ENCODE measurements at places on chromosomes 5 and 9. TPM values are rescaled to one million over a fixed set of nuclear protein-coding genes. Genes with fewer than 3 reads are reported as not detected.

Gene AHRR
- 4.8 TPM for total RNA-seq

Gene CCDC192
- total RNA-seq = not detected

Gene ZNF462
- 3.6 TPM for total RNA-seq

Gene SLC25A2
- total RNA-seq = not detected

Gene HEMGN
- total RNA-seq = not detected

Gene SPINK6
- total RNA-seq = 0.75 TPM

Gene C9
- total RNA-seq = not detected

Gene SLC26A2
- 46.0 TPM for total RNA-seq

Gene PDE6A
- total RNA-seq = 0.22 TPM

Gene FOXD4
- 0.13 TPM for total RNA-seq

Gene GLDC
- total RNA-seq = 10.7 TPM

Gene ANKRD34B
- 0.03 TPM for total RNA-seq

Gene SPATA31D4
- not detected for total RNA-seq

Gene NMUR2
- 0.08 TPM for total RNA-seq

Gene PCDHGB1
- total RNA-seq = 1.9 TPM

Gene ABO
- not detected for total RNA-seq

Gene PCA3
- total RNA-seq = not detected

Gene SOHLH1
- total RNA-seq = 0.05 TPM

Gene ZNF622
- 70.6 TPM for total RNA-seq

Gene CCDC180
- 0.58 TPM for total RNA-seq

Gene TMEM232
- total RNA-seq = 0.10 TPM

Gene NTNG2
- total RNA-seq = 1.2 TPM

Gene CEL
- 0.52 TPM for total RNA-seq

Gene GABRA1
- total RNA-seq = not detected

Gene DRD1
- total RNA-seq = 0.05 TPM

Gene MBLAC2
- total RNA-seq = 2.9 TPM

Gene SCGB3A2
- not detected for total RNA-seq

Gene MYO10
- 33.4 TPM for total RNA-seq

Gene BTF3
- total RNA-seq = 1,061 TPM

Gene FABP6
- 0.68 TPM for total RNA-seq

Gene HAPLN1
- not detected for total RNA-seq

Gene EGFL7
- 38.6 TPM for total RNA-seq

Gene PFN3
- total RNA-seq = not detected

Gene DMRT3
- not detected for total RNA-seq

Gene C9orf43
- 0.55 TPM for total RNA-seq

Gene SV2C
- not detected for total RNA-seq

Gene ASPN
- total RNA-seq = not detected

Gene ANKRD20A1
- total RNA-seq = 1.5 TPM

Gene CD72
- total RNA-seq = 0.22 TPM

Gene CCDC152
- not detected for total RNA-seq

Gene SPATA31A3
- not detected for total RNA-seq

Gene PDCD1LG2
- total RNA-seq = 0.15 TPM

Gene NR5A1
- total RNA-seq = 0.17 TPM

Gene CDX1
- total RNA-seq = not detected

Gene IGFBPL1
- total RNA-seq = 2.1 TPM

Gene PDE4D
- total RNA-seq = 53.1 TPM

Gene ARSI
- total RNA-seq = 30.6 TPM

Gene DDX46
- total RNA-seq = 59.6 TPM
